NCI-H226 (cell line): ENCODE measurements at places on chromosomes 6 and 20.
A peak's percentile ranks its signal among the peaks of the same experiment; 100 is the strongest.

DNA sequence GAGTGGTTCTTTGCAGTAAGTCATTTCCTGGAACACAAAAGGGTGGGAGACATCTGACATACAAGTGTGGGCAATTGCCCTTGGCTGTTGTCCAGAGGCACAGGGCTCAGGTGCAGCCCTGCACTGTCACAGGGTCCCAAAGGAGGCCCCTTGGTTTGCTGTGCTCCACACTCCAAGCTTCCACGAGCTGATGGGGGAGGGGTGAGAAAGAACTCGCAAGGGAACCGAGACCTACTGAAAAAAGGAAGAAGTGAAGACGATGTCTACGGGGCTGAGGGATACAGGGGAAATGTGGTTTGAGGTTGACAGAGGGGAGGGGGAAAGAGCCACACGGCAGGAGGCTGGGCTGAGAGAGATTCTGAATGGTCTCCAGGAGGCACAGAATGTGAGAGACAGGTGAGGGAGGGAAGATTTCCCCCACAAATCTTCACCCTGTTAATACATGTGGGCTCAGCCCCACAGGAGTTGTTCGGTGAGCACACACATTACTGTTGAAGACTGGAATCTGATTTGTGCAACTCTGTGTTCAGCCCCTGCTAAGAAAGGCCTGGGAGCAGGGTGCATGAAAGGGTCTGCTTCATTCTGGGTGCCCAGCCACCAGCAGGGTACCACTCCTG is 123.4 kb downstream of the LY86 start:
- no peak for DNase-seq

- DNase-seq = no peak
These were observed 52.5 kb downstream of the HIVEP1 start for GRCh38 chr6:12064538-12065071.

- DNase-seq = no peak
These were observed 210.3 kb downstream of the PLCB1 start for GRCh38 chr20:8342391-8342790.

GRCh38 chr20:46985250-46985649 is 90.6 kb downstream of the EYA2 start:
- DNase-seq = no peak

DNA sequence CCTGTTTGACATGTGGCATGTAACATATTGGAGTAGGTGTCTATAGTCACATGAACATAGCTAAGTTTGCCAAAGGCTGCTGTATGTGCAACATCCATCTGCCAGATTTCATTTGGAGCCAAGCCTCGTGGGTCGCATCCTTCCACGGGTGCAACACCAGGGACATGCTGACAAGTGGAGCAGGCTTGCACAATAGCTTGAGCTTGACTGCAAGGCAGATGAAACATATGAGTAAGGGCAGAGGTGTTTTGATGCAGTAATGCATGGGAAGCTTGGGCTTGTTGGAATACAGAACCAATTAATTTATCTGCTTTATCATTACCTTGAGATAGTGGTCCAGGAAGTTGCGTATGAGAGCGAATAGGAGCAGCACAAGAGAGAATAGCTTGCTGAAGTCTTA is 74.1 kb upstream of the BTN3A2 start:
- no peak for DNase-seq

DNA sequence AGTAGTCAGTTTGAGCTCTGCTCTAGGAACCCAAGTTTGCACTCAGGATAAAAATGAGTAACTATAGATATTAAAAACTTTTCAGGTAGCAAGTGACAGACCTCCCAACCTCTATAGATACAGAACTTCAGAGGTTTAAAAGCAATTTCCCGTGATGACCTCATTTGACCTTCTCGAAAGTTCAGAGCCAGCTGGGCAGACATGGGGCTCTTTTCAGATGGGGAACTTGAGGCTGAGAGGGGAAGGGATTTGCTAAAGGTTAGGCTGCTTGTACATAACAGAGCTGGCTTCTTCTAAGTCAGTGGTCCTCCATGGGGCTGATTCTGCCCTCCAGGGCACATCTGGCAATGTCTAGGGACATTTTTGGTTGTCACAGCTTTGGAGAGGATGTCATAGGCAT is 58.8 kb upstream of the ZNF831 start:
- no peak for DNase-seq

DNA sequence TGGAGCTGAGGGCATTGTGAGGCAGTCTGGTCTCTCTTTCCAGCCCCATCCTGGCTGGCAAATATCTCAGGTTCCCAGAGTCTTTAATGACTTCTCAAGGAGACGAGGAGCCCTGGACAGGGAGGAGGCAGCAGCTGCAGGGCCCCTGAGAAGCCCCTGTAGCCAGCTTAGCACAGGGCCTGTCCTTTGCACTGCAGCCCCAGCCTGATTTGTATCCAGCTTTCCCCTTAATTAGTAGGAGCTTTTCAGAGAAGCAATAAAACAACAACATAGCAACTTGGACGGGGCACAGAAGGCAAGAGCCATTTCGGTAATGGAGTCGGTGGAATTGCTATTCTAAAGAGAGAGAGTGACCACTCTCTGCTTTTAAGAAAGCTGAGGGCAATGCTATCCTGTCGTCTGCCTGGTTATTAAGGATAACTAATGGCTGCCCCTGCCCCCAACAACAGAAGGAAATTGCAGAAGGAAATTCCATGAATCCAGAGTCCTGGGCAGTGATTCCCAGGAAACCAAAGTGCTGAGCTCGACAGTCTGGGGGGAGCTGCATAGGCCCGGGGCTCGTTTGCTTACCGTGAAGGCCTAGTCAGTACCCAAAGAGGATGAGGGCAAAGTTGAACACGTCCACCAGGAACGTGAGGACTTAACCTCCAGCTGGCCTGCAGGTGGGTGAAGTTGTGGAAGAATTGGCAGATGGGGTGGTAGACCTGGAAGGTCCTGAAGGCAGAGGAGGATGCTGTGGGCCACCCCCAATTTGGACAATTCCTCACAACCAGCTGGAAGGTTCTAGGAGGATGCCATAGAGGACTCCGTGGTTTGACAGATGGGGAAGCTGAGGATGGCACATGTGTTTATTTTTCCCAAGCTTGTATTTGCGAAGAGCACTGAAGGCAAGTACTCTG is 50.3 kb downstream of the NPEPL1 start:
- DNase-seq = no peak

GRCh38 chr6:9361749-9362148 is 926.4 kb upstream of the SLC35B3 start:
- DNase-seq = no peak

GRCh38 chr6:25404693-25405169 is 125.6 kb downstream of the CARMIL1 start:
- DNase-seq = no peak

DNA sequence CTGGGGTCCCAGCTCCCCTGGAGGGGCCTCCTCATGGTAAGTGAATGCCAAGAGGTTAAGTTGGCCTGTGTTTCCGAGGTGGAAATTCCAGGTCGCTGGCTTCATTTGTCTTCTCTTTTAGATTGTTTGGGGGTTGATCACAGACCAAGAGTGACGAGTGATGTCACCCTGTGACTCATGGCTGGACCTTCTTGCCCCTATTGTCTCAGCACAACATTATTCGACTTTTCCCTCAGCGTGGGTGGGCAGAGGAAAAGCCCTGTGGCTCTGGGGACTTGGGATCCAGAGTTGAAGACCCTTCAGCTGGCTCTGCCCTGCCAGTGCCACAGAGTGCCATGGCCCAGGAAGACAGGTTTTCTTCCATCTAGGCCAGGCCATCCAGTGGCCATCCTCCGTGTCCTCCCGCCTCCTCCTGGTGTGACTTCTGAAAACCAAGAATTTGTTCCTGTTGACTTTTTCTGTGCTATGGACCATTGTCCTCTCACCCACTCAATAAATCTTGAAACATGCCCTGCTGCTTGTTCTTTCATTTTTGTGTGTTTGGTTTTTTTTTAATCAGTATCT is 15.4 kb upstream of the SNHG17 start:
- DNase-seq = no peak

GRCh38 chr20:50270569-50270968 is 79.9 kb downstream of the CEBPB start:
- DNase-seq = no peak

- peak; percentile 18 for DNase-seq
These were observed 368.1 kb upstream of the JARID2 start for GRCh38 chr6:14877758-14878157.

- DNase-seq = no peak
These were observed 104.2 kb downstream of the HAO1 start for GRCh38 chr20:7836076-7836475.

DNA sequence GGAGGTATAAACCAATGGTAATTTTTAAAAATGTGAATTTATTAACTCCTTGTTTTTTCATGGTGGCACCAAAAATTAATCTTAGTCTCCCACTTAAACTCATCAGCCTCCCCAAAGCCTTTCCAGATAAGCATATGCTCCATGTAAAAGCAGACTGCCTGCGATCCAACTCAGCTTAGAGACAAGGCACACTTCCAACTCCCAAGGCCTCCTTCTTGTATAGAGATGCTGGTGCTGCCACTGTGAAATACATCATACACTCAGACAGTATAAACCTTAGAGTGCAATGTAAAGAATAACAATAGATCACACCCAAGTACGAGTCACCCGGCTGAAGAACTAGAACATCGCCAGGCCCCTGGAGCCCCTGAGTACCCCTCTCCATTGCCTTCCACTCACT is 2.0 kb downstream of the ANKRD6 start:
- no peak for DNase-seq

- peak; percentile 63 for DNase-seq
These were observed 488.4 kb downstream of the PREX1 start for GRCh38 chr20:48339190-48339985.

DNA sequence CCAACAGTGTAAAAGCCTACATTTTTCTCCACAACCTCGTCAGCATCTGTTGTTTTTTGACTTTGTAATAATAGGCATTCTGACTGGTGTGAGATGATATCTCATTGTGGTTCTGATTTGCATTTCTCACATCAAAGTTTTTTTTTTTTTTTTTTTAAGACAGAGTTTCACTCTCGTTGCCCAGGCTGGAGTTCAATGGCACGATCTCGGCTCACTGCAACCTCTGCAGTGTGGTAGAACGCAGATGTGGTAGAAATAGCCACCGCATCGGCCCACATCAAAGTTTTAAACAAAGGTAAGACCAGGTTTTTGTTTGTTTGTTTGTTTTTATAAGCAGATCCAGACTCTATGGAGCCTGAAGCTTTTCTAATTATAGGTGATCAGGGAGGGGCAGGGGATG is 12.7 kb upstream of the PPP1R3G start:
- no peak for DNase-seq

- DNase-seq = no peak
These were observed 49.4 kb upstream of the ARMC2 start for GRCh38 chr6:108798670-108799353.

GRCh38 chr6:28941684-28942448 is 18.1 kb upstream of the TRIM27 start:
- no peak for DNase-seq

DNA sequence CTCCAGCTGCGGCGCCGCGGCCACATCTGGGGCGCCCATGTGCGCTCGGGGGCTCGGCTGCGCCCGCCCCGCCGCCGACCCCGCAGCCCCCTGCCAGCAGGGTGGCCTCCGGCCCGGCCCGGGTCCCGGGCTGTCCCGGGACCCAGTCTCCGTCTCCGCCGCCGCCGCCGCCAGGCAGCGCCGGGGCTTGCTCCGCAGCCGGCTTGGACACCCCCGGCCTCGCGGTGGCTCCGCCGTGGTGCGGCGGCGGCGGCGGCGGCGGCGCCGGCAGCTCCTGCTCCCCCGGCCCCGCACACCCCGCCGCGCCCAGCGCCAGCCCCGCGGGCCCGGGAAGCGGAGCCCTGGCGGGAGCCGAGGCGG is 219 bp downstream of the ISM1 start:
- no peak for DNase-seq

GRCh38 chr20:2133318-2134183 is 31.9 kb downstream of the STK35 start:
- no peak for DNase-seq

- no peak for DNase-seq
These were observed 49.7 kb downstream of the NOL4L start for GRCh38 chr20:32535316-32535952.

DNA sequence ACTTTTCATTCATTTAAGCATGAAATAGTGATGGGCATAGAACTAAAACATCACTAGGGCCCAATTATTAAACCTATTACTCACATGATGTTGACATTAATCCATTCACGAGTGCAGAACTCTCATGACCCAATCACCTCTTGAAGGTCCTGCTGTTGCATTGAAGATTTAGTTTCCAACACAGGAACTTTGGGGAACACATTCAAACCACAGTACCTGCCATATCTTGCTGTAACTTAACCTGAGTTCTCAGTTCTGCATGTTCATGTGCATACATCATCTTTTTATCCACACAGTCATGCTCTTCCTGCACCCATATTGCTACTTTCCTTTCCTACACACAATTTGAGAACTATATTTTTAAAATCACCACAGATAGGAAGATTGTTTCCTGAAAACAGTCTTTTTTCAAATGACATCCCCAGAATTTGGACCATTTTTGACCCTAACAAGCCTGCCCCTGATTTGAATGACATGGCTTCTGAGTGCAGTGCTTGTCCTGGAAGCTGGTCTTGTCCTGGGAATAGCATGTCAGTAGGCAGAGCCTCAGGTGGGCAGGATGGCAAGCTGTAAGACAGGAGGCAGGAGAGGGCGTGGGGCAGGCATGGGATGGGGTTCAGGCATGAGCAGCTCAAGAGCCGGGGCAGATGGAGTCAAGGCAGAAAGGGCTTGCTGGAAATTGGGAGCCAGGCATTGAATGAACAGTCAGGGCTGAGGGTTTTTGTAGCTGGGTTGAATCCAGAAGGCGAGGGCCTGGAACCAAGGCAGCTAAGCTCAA is 49.2 kb upstream of the FOXC1 start:
- no peak for DNase-seq

GRCh38 chr20:4937407-4938319 is 63.6 kb downstream of the SLC23A2 start:
- DNase-seq = no peak

DNA sequence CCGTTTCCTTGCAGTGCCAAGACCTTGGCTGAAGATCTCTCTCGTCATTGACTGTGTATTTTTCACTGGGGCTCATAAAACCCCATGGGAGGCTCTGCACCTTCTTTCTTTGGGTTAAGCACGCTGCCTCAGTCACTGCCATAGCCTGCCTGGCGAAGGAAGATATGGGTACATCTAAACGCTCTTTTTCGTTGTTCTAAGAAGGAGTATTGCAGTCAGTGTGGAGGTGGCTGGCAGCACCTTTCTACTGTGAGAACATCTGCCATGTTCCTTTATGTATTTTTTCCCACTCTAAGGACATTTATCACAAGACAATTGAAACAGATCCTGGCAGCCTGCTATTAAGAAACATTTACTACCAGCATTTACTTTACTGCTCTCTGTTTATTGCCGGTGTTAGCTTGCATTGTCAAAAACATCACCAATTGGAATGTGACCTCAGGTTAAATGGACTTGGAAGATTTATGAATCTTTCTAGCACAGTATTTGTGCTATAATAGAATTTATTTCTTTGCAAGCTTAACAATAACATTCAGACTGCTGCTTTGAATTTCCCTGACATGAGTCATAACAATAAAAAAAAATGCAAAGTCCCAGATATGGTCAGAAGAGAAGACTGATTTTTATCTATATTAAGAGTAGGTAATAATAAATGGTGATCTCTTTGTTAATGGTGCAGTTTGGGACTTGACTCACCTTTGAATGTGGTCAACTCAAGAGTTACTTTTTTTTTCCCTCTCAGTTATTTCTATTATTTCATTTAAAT is 62.2 kb upstream of the CLDN20 start:
- peak; percentile 75 for DNase-seq
